ENCODE measurements at places on chromosomes 7 and 10.

- DNase-seq, result no peak
These were observed 980 bp downstream of the ADAM8 start for GRCh38 chr10:133275684-133276092.

- no peak for DNase-seq
These were observed 47.8 kb upstream of the PPP2R2D start for GRCh38 chr10:131852823-131853609.

DNA sequence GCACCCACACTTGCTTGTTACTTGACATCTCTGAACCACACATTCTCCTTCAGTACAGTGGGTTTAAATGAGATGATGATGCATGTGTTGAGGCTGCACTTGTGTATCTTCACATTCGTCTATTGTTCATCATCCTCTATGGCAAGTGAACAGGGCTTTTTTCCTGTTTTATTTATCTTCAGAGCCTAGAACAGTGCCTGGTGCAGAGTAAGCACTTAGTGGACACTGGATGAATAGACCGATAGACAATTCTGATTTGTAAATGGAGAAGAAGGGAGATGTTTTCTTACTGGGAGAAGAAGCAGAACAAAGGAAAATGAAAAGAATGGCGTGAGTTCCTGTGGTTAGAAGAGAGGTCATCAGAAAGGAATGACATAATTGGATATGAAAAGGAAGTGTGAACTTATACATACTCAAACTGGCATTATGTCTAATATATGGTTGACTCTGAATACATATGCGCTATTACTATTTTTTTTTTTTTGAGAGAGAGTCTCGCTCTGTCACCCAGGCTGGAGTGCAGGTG lies 99.7 kb downstream of the AVL9 start:
- DNase-seq, result no peak

- DNase-seq, result no peak
These were observed 538.9 kb downstream of the AUTS2 start for GRCh38 chr7:70137126-70137525.

DNA sequence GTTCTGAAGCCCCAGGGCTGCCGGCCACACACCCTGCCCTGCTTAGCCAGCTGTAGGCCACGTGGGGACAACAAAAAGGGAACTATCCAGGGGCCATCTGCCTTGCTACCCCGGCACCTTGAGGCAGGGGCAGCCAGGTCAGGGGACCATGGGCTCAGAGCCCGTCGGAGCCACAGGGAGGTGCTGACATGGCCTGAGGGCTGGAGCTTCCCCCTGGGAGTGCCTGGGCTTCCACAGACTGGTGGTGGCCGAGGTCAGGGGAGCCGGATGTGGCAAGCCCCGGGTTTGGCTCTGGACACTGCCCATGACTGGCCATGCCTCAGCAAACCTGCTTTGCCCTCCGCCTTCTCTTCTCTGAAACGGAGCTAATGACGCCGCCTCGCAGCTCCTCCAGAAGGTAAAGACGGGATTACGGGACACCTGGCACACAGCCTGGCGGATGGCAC lies 178.5 kb downstream of the EBF3 start:
- DNase-seq, result no peak

GRCh38 chr7:2856388-2857169 lies 12.5 kb upstream of the GNA12 start:
- no peak for DNase-seq

- DNase-seq, result no peak
These were observed 27.2 kb downstream of the IKZF1 start for GRCh38 chr7:50331564-50332208.

DNA sequence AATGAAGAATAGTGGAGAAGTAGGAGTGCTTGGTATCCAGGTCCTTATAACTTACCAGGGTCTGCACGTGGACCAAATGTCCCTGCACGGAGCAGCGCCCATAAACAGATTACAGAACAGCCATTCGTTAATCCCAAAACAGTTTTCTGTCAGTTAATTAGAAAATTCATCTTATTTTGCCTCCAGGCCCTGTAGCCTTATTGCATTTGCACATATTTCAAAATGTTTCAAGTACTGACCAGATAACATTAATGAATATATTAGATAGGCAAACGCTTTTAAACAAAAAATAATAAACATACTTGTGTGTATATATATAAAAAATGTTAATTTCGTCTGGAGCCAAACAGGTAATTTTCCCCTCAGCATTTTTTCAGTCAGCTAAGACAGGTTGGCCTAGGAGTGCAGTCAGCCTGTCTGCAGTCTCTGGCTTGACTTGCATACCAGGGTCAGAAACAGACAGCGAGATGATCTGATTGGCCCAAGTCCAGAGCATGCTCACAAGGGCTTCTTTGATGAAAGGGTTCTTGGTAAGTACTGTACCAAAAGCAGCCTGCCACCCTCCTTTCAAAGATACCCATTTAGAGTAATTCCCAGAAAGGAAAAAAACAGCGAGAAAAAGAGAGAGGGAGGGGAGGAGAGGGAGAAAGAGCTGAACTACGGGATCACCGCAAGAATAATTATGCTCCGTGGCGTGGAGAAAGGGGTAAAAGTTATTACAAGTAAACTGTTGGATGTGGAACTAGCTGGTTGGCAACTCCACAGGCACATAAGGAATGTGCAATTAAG lies 194.4 kb upstream of the TCF7L2 start:
- no peak for DNase-seq

- DNase-seq, result no peak
These were observed 130.8 kb downstream of the CALN1 start for GRCh38 chr7:72281308-72281707.

DNA sequence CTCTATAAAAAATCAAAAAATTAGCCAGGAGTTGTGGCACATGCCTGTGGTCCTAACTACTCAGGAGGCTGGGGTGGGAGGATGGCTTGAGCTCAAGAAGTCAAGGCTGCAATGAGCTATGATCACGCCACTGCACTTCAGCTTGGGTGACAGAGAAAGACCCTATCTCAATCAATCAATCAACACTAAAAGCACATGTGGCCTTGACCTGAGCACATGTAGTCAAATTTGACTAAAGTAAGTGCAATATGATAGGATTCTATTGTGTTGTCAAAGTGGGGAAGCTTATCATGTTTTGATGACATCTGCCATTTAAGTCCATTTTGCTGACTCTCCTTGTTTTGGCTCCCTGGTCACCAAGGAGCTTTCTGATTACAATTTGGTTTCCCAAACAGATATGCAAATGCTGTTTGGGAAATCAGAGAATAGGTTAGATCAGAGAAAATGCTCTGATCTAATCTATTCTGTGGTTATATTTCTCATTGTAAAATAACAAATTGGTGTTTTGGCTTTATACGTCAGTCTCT lies 43.8 kb upstream of the ATOH7 start:
- no peak for DNase-seq

DNA sequence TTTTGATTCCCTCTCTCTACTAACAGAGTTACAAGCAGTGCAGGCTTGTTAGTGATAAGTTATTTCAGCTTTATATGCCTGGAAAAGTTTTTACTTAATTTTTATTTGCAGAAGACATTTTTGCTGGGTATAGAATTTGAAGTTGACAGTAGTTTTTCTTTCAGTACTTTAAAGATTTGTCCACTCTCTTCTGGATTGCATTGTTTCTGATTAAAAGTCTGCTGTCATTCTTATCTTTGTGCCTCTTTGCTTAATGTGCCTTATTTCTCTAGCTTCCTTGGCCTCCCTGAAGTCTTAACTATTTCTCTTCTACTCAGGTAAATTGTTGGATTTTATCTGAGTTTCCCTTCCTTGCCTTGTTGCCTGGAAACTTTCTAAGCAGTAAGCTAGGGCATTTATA lies 36.2 kb downstream of the PLCE1 start:
- no peak for DNase-seq

DNA sequence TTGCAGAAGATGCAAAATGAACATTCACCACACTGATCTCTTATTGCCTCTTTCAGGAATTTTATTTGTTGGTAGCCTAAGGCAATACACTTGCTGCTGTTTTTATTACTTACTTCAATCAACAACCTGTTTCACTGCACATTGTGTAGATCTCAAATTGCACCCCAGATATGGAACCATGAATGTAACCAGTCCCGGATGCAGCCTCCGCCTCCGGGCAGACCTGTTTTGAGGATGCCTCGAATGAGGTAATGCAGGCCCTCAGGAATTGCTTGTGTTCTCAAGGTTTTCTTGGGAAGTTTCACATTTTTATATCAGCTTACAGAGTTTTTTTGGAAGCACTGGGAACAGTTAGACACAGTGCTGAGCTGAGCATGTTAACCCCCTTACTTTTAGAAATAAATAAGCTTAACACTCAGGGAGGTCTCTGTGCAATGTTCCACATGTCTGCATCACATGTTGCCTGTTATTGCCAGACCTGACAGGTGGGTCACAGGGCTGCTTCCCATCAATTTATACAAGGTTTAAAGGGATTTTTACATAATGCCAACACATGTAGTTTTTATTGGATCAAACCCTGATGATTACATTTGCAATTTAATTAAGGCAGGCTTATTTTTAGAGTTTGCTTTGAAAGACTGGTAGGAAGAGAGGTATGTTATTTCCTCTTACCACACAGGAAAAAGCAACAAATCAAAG lies 193.1 kb upstream of the POM121L12 start:
- DNase-seq, result no peak

DNA sequence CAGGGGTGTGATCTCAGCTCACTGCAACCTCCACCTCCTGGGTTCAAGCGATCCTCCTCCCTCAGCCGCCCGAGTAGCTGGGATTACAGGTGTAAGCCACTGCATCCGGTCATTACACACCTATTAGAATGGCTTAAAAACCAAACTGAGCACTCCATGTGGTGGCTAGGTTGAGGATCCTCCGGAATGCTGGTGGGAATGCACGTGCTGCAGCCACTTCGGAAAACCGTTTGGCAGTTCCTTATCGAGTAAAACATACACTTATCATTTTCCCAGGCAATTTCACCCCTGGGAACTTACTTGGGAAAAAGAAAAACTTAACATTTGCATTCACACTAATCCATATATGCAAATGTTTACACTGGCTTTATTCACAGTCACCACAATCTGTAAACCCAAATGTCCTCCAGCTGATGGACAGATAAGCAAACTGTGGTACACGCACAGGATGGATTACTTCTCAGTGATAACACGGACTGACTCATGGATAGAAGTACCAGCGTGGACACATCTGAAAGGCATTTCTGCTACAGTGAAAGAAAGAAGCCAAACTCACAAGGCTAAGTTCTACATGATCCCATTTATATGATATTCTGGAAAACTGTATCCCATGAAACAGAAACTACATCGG lies 20.4 kb downstream of the RFC2 start:
- DNase-seq, result no peak
